ENCODE measurements at places on chromosomes 12 and 14. TPM values are rescaled to one million over a fixed set of nuclear protein-coding genes. Genes with fewer than 3 reads are reported as not detected.

The KRT85 gene
- not detected for total RNA-seq

GRCh38 chr12:24991209-24992049 lies 42.5 kb upstream of the BCAT1 start:
- no peak for DNase-seq

The GSC gene
- 0.38 TPM for total RNA-seq

The BLTP3B gene
- total RNA-seq, result 10.7 TPM

GRCh38 chr12:47746523-47746922 lies 12.2 kb downstream of the RAPGEF3 start:
- no peak for DNase-seq

GRCh38 chr12:75635606-75636444 lies 124.4 kb upstream of the KRR1 start:
- no peak for DNase-seq

DNA sequence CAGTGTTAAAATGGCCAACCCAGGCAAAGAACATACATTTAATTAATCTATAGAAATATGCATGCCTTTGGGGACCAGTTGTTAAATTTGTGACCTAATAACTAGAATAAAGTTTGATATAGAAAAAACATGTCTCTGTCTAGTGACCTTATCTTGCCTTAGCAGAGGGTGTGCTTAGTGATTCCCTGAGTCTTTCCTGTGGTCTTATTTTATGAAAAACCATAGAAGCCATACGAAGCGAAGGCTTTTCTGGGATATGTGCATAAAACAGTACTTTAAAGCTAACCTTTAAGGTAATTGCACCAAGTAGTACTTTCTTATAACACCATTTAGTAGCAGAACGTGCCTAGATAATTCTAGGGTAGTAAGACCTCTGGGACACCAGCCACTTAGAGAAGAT lies 379.4 kb downstream of the ZFP36L1 start:
- no peak for DNase-seq
